ENCODE measurements at places on chromosomes 1 and 21. TPM values are rescaled to one million over a fixed set of nuclear protein-coding genes. Genes with fewer than 3 reads are reported as not detected.

Gene FMO5
- 0.48 TPM for total RNA-seq

- no peak for DNase-seq
Measured at GRCh38 chr1:244256086-244256676, 195.5 kb downstream of the ADSS2 start.

Gene TMEM81
- 1.3 TPM for total RNA-seq

DNA sequence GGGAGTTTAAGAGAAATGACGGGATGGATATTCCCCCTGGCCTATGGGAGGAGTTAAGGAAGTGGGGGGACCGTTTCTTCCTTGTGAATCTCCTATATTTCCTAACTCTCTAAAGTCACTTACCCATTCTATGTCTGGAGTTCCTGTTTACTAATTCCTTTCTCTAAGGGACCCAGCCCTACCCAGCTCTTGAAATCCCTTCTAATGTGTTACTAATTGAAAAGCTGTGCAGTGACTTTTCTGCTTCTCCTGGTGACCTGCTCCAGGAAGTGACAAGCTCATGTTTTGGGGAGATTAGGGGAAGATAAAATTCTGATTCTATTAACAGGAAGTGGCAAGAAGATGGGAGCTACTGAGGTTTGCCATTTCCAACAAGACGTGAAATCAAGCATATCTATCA is 4.0 kb upstream of the SAMSN1 start:
- no peak for DNase-seq

Gene LRRN2
- 2.4 TPM for total RNA-seq

Gene DNMT3L
- not detected for total RNA-seq
